ENCODE measurements at places on chromosomes 12 and 14.

DNA sequence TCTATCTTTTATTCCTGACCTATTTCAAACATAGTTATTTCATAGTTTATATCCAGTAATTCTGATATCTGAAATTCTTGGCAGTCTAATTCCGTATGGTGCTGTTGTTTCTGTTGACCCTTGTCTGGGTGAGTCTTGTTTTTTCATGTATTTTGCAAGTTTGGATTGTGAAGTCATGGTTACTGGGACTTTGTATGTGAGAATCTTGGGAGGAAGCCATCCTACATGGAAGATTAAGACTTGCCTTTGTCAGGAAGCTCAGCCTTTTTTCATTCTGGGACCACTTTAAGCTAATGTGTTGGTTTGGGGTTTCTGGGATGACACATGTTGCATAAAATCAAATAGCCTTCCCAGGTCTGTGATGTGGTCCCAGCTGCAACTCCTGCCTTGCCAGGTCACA, 191.6 kb upstream of the E2F7 start:
- DNase-seq: no peak

DNA sequence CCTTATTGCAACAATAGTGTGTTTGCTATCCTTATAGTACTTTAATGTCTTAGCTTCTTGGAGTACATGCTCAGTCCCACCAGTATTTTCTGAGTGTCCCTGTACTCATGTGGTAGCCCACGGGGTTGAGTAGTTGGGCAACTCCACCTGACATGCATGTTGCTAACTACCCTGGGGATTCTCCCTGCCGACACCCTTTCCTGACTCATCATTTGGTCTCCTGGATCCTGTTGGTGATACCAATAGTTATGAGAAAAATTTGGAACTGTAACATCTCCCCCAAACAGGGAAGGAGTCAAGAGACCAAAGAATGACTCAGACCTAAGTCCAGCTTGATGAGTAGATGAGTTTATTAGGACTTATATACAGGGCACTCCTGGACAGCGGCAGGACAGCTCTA, 101.6 kb downstream of the BRMS1L start:
- no peak for DNase-seq

DNA sequence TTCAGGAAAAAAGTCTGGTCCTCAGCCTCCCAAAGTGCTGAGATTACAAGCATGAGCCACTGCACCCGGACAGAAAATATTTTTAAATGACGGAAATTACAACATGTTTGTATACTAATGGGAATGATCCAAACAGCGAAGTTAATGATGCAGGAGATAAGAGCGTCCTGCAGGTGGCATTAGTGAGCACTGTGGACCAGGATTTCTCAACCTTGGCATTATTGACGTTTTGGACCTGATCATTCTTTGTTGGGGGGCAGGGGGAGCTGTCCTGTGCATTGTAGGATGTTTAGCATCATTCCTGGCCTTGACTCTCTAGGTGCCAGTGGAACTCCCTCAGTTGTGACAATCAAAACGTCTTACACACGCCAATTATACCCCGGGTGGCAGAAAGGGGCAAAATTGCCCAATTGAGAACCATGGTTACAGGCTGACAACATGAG, 34.1 kb downstream of the SCFD1 start:
- peak; percentile 21 for DNase-seq

GRCh38 chr12:96146747-96147146, 47.4 kb upstream of the ELK3 start:
- DNase-seq: no peak

DNA sequence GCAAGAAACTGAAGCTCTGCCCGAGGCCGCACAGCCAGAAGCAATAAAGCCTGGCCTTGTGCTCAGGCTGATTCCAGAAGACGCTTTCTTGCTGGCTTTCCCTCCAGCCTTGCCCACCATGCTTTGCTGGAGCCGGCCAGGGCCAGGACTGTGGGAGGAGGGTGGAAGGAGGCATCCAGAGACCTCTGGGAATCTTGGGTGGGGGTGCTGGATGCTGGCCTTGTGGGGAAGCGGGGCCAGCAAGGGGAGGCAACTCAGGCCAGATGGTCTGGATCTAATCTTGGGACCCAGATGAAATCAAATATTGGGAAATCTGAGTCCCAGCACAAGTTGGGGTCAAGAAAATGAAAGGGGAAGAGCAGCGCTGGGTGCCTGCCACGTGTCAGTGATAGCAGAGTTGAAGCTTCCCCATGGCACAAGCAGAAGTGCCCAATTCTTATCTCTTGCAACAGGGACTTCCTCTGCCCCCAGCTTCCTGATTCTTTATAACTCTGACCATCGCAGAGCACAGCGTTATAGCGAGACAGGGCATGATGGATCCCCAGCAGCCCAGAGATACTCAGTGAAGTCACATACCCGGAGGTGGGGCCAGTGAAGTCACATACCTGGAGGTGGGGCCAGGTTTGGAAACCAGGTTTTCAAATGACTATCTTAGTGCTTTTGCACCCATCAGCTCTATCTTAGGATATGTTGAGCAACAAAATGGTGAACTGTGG, 6.4 kb upstream of the RABGGTA start:
- no peak for DNase-seq

GRCh38 chr12:79098530-79098929, 234.0 kb downstream of the SYT1 start:
- DNase-seq: no peak

DNA sequence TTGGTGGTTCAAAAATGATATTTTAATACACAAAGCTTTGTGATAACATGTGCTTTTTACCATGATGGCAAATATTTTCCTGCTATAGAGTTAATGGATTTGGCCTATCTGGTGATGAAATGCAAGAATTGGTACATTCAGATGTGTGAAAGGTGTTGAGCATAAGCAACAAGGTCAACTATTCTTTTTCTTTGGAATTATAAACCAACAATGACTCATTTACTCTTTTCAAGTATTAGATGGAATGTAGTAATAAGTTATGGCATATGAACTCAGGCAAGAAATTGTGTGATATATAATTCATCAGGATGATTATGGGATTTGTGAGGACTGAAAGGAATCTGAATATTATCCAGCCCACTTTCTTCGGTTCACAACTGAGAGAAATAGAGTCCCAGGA, 471.4 kb downstream of the ETNK1 start:
- DNase-seq: no peak

GRCh38 chr12:108191086-108191485, 62.0 kb downstream of the WSCD2 start:
- DNase-seq: no peak

DNA sequence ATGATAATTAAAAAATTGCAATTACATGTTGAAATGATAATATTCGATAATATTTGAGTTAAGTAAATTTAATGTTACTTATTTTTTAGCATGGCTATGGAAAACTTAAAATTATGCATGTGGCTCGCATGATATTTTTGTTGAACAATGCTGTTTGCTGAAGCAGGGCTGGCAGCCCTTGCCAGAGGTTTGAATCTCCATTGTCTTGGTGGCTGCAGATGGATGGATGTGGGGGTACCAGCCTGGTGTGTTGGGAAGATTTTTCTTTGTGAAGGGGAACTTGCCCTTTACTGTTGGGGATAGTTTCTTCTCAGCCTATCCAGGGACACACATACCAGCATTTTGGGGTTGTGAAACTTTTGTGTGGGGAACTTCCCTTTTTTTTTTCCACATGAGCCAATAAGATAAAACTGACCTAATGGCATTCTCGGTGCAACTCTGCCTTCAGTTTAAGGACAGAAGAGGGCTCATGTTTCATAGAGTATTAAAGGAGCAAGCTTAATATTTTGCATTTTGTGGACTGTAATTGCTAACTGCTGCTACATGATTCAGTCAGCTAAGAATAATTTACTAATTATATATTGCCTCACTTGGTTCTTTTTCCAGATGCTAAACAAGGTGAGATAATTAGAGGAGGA, 8.8 kb downstream of the RASSF3 start:
- no peak for DNase-seq

GRCh38 chr14:100278702-100279101, 27.5 kb downstream of the SLC25A29 start:
- DNase-seq: no peak

- peak; percentile 6 for DNase-seq
Measured at GRCh38 chr12:127389923-127390322, 877.0 kb upstream of the TMEM132C start.

- DNase-seq: peak; percentile 77
Measured at GRCh38 chr12:55707841-55708694, at the start of gene ITGA7. Gene ITGA7, minus strand, starts transcription at chr12:55707904. Its CDS starts 222 bp downstream, at chr12:55707682.
